ENCODE measurements at places on chromosomes 6 and 20.

DNA sequence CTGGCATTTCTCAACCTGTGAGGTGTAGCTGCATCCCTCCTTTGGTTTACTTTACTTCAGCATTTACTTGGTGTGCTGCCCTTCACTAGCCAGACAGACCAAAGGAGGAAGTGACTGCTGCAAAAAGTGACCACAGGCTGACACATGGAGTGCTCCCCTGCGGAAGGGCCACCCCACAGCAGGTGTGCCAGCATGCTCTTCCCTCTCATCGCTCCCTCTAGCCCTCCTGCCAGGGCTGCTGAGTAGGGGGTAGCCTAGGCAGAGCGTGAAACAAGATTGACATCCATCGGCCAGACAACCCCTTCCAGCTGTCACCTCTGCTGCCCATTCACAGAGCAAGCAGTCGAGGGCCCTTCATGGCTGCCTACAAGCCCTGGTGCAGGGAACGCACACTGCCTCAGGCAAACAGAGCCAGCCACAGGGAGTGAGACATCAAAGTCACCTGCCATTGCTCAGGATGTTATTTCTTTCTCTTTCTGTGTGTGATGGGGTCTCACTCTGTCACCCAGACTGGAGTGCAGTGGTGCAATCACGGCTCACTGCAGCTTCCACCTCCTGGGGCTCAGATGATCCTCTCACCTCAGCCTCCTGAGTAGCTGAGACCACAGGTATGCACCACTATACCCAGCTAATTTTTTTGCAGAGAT, 102.0 kb upstream of the RPS6KA2 start:
- DNase-seq = no peak

GRCh38 chr20:57638895-57639236, 18.6 kb upstream of the ZBP1 start:
- DNase-seq = no peak

GRCh38 chr6:15269011-15269410, 23.1 kb downstream of the JARID2 start:
- no peak for DNase-seq

- DNase-seq = no peak
Measured at GRCh38 chr20:16653266-16653665, 76.6 kb upstream of the SNRPB2 start.

DNA sequence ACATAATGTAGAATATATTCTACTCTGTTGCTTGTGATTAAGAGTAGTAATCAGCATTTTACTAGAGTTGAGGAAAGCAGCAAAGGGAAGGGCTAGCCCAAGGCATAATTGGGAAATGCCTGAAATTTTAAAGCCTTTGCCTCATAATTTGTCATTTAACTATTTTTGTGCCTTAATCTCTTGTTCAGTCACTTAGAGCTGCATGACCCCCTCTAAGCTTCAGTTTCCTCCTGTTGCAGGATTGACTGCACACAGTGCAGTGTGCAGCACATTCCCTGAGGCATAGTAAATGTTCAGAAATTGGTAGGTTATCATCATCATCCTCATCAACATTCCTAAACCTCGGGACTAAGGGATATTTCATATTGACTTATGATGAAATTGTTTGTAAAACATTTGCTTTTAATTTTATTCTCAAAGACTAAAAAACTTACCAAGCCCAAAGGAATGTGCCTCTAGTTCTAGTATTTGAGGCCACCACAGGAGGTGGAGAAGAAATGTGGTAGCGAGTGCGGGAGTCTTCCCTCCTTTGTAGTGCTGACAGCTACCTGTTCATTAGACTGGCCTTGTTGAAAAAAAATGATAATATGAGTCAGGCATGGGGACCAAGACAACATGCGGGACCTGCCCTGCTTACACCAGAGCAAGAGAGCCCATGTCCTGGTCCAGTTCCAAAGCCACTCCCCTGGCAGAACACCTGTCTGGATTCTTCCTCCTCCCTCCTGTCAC, 14.8 kb upstream of the TENT5A start:
- DNase-seq = no peak

DNA sequence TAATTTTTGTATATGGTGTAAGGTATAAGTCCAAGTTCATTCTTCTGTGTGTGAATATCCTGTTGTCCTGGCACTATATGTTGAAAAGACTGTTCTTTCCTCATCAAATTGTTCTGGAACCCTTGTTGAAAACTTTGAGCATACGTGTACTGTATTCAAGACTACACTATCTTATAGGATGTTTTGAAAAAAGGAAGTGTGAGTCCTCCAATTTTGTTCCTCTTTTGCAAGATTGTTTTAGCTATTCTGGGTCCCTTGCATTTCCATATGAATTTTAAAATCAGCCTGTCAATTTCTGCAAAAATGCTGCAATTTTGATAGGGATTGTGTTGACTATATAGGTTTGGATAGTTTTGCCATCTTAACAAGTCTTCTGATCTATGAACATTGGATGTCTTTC, 195.2 kb downstream of the BACH2 start:
- DNase-seq = no peak

DNA sequence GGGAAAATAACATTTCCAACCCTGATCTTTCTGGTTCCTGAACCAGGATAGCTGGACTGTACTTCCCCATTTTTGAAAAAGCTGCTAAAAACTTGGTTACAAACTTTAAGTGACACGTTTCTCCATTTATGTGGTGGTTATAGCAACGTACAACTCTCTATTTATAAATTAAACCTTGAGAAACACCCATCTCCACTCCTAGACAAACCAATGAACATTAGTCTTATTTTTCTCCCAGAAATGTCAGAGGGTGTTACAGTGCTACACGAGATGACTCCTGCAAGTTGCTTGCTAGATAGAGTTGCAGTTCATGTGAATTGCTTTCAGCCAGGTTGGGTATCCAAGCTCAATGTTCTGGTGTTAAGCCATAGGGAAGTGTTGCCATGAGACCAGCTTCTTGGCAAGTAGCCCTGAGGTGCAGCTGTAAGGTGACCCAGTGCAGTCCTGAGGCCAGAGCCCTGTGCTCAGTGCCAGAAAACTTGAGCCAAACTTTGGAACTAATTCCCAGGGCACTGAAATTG, 51.3 kb upstream of the REV3L start:
- DNase-seq = peak; percentile 79

GRCh38 chr6:15017261-15017660, 228.6 kb upstream of the JARID2 start:
- DNase-seq = peak; percentile 27

DNA sequence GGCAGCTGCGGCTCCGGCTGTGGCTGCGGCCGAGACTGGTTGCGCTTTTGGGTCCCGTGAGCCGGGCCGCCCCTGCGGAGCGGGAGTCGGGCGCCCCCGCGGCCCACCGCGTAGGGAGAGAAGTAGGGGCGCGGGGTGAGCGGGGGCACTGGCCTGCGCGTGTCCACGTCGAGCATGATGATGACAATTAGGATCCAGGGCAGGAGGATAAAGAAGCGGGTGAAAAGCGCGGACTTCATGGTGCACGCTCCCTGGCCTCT, 739 bp downstream of the B3GAT2 start:
- no peak for DNase-seq

Measured in Ammon's horn (tissue), 1 donor.